ENCODE measurements at places on chromosomes 7 and 10. TPM values are rescaled to one million over a fixed set of nuclear protein-coding genes. Genes with fewer than 3 reads are reported as not detected.

The WNT8B gene
- total RNA-seq: not detected

GRCh38 chr7:140317597-140317996 lies 80.7 kb downstream of the SLC37A3 start:
- peak overlapping the region; percentile 10 for H3K27ac ChIP-seq
- no peak for DNase-seq
- no peak overlapping the region for H3K4me3 ChIP-seq
- H3K4me1 ChIP-seq: peaks cover 5% of the 10 kb centered on the region
- H3K36me3 ChIP-seq: no peaks in the 10 kb centered on the region
- H3K27me3 ChIP-seq: peaks cover 9% of the 10 kb centered on the region

The CYP2C18 gene
- total RNA-seq: not detected

DNA sequence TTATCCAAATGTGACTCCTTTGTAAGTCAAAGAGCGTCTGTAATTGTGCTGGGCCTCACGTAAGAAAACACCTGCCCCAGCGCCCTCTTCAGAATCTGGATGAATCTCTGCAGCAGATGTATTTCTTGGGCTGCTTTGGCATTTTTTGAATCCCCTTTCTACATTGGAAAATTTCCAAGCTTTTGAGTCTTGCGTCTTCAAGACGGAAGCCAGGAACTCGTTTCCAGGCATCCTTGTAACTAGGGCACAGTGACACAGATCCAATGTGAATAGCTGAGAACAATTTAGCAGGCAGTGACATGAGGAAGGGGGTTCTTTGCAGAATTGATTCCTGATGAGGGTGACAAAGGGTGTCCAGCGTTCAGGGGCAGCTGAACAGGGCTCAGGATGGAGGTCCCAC lies 862.3 kb downstream of the TYW1 start:
- H3K4me3 ChIP-seq: no peak overlapping the region
- H3K27me3 ChIP-seq: no peaks in the 10 kb centered on the region
- DNase-seq: no peak
- H3K27ac ChIP-seq: no peak overlapping the region

The GRID1 gene
- total RNA-seq: not detected

DNA sequence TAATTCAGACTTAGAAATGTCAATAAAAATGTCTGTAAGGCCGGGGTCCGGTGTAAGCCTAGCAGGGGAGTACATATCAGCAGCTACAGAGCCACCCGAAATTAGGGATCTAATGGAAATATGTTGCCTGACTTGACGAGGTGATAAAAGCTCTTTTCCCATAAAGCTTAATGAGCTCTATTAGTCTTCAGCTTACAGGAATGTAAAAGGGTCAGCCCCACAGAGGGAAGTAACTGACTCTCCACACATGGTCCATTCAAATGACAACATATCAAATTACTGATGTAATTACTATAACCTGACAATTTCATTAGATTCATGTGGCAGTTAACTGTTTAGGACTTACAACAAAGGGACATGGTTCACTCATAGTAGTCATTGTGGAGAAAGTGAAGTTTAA lies 62.3 kb downstream of the ATE1 start:
- H3K27ac ChIP-seq: peak overlapping the region; percentile 16
- no peak for DNase-seq
- no peak overlapping the region for H3K4me3 ChIP-seq

- peaks cover 3% of the 10 kb centered on the region for H3K36me3 ChIP-seq
- H3K4me3 ChIP-seq: no peak overlapping the region
- no peak overlapping the region for H3K27ac ChIP-seq
- peaks cover 51% of the 10 kb centered on the region for H3K27me3 ChIP-seq
- H3K4me1 ChIP-seq: peaks cover 16% of the 10 kb centered on the region
These were observed 330.3 kb upstream of the NPVF start for GRCh38 chr7:25558605-25559004.

GRCh38 chr7:92260248-92260781 lies 14.5 kb downstream of the ANKIB1 start:
- DNase-seq: no peak
- no peak overlapping the region for H3K27ac ChIP-seq
- H3K4me3 ChIP-seq: no peak overlapping the region
- no peaks in the 10 kb centered on the region for H3K27me3 ChIP-seq

The CYP2C19 gene
- total RNA-seq: not detected

The SYCE1 gene
- 0.15 TPM for total RNA-seq

GRCh38 chr7:15086131-15086611 lies 183.6 kb upstream of the DGKB start:
- H3K4me1 ChIP-seq: no peaks in the 10 kb centered on the region
- H3K27ac ChIP-seq: no peak overlapping the region
- no peak for DNase-seq
- no peak overlapping the region for H3K4me3 ChIP-seq

- peak overlapping the region; percentile 99 for H3K27ac ChIP-seq
- no peak for DNase-seq
- no peaks in the 10 kb centered on the region for H3K27me3 ChIP-seq
- H3K36me3 ChIP-seq: no peaks in the 10 kb centered on the region
- H3K4me1 ChIP-seq: peaks cover 25% of the 10 kb centered on the region
These were observed 74.6 kb downstream of the PAXIP1 start for GRCh38 chr7:154928136-154929005.

DNA sequence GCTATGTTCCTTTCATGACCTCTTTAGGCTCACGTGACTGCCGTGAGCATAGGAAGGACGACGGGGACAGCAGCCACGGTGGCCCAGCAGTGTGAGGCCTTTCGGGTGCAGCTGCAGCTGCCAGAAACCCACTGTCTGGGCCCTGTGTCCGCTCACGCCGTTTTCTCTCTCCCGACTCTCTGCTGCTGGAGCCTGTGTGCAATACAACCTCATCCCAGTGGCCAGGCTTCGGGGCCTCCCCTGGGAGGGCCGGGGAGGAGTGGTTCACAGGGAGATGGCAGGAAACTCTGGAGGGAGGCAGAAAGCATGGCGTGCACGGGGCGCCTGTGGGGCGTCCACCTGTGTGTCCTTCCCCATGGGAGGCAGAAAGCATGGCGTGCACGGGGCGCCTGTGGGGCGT lies 38.6 kb downstream of the PFKP start:
- no peak for DNase-seq
- no peaks in the 10 kb centered on the region for H3K27me3 ChIP-seq
- no peak overlapping the region for H3K4me3 ChIP-seq
- H3K36me3 ChIP-seq: peaks cover 9% of the 10 kb centered on the region

The FAM180A gene
- not detected for total RNA-seq

- no peak for DNase-seq
- H3K27me3 ChIP-seq: peaks cover 10% of the 10 kb centered on the region
- H3K27ac ChIP-seq: no peak overlapping the region
- no peaks in the 10 kb centered on the region for H3K36me3 ChIP-seq
These were observed 71.2 kb upstream of the ARID5B start for GRCh38 chr10:61830072-61830845.

The SP8 gene
- not detected for total RNA-seq

DNA sequence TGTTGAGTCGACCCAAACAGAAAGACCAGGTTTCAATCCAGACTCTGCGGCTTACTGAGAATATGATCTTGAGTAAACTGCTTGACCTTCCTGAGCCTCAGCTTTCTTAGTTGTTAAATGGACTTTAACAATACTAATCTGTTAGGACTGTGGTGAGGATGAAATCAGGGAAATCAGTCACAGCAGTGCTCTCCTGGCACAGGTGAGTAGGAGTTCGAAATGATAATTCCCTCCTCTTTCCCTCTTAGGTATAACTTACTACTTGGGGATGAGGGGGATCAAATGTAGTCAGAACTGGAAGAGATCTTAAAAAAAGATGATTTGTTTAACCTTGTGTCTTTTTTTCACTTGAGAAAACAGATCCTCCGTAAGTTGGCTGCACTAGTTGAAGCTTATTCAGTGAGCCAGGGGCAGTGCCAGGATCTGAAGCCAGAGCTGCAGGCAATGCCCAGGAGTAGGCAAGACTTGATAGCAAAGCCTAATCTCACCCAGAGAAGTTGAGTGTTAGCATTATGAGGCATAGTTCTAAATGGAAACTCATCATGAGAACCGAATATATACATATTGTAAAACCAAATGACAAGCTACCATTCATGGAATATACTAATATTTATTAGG lies 1.8 kb upstream of the MAGI2 start:
- no peak overlapping the region for H3K27ac ChIP-seq
- H3K4me3 ChIP-seq: no peak overlapping the region
- H3K4me1 ChIP-seq: no peaks in the 10 kb centered on the region

DNA sequence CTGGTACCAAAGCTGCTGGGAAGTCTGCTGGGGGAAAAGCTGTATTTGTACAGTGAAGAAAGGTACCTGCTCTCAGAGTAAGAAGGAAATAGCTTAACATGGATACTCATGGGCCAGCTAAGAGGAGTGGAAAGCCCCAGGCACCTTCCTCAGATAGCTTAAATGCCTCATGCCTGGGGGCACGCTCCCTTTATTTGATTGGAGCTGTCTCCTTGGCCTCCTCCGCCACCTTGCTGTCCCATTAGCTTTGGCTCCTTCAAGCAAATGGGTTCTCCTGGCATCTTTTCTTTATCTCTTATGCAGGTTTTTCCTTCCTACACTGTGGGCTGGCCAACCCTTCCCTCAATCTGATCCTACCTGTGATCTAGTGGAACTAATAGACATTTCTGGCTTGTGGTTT lies 318.5 kb downstream of the SH2D4B start:
- H3K27ac ChIP-seq: no peak overlapping the region
- H3K4me1 ChIP-seq: peaks cover 4% of the 10 kb centered on the region
- no peak overlapping the region for H3K4me3 ChIP-seq
- peaks cover 34% of the 10 kb centered on the region for H3K27me3 ChIP-seq
- no peak for DNase-seq
- H3K36me3 ChIP-seq: no peaks in the 10 kb centered on the region

GRCh38 chr7:17696422-17696821 lies 243.9 kb downstream of the SNX13 start:
- DNase-seq: no peak
- H3K27me3 ChIP-seq: peaks cover 4% of the 10 kb centered on the region
- H3K27ac ChIP-seq: no peak overlapping the region
- H3K4me1 ChIP-seq: no peaks in the 10 kb centered on the region

All from T-helper 17 cell (primary cell).